Mucosa of gallbladder (tissue), 1 donor: ENCODE measurements at places on chromosomes 2 and 18.

DNA sequence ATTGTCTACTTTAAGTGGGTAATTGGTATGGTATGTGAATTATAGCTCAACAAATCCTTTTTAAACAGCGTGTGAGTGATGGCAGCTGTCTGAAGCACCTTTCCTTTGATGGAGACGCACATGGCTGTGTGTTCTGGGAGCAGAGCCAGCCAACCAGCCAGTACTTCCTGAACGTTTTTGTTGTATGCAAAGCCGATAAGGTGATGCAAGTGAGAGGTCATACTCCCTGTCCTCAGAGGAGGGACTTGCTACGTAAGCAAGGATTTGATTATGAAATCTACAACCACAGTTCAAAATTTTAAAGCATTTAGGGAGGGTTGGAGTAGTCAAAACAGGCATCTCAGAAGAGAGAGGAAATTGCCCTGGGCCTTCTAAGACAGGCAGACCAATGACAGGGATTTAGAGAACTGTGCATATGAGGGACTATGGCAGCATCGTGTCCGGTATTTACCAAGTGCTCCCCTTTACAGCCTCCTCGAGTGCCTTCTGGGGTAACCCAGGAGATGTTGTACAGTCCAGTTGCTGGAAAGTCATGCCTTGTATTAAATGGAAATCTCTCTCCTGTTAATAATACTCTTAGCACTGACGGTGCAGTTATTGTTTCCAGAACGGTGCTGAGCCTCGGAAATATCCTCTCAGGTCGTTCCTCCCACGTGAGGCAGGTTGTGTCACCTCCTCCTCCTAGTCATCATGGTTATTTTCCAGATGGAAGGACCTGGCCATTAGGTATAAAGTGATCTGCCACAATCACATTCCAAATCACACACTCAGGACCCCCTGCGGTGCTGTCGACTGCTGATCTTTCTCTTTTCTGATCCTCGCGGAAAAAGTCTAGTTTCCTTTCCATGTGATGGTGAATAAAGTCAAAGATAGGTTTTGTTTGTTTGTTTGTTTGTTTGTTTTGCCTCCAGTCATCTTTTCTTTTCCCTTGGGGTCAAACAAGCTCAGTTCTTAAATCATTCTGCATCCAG is 28.4 kb downstream of the ARHGEF4 start:
- DNase-seq = peak; percentile 32

DNA sequence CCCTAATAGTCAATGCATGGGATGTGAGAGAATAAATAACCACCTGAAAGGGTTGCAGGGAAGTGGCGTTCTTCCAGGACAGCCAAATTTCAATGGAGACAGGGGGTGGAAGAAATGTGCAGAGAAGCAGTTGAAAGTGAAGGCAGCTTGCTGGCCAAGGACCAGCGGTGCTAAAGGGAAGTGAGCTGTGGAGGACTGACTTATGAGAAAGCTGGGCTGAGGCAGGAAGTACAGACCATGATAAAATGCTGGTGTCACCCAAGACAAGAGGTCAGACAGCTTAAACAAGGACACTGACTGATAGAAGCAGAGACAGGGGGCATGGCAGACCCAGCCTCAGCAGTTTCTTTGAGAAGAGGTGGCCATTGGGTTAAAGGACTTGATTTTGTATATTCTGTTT is 106.7 kb downstream of the DTNB start:
- DNase-seq = no peak

DNA sequence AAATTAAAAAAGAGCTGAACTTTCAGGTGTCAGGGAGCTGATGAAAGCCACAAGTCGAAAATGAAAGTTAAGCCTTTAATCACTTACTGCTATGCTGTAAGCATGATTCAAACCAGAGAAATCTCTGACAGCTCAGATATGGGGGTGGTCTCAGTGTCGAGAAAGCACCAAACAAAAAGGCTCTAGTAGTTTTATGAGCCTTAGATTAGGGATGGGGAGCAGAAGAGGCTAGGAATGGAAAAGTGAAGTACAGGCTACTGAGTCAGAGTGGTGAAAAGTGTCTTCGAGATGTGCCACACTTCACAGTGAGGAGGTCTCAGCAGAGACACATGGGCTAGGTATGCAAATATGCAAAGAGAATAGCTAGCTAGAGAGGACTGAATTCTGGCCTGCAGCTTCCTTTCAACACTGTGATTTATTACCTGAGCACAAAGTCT is 482.2 kb downstream of the SPAG16 start:
- DNase-seq = no peak

- DNase-seq = no peak
Measured at GRCh38 chr2:23092831-23093230, 292.1 kb upstream of the KLHL29 start.

GRCh38 chr2:177051278-177051677 is 161.3 kb upstream of the HNRNPA3 start:
- DNase-seq = no peak

GRCh38 chr18:37676276-37676675 is 110.7 kb upstream of the CELF4 start:
- DNase-seq = no peak

GRCh38 chr2:20565623-20566236 is 85.2 kb downstream of the HS1BP3 start:
- DNase-seq = no peak

- DNase-seq = no peak
Measured at GRCh38 chr2:219728991-219729487, 101.6 kb downstream of the SLC4A3 start.

GRCh38 chr2:156999661-157000060 is 257.8 kb upstream of the GALNT5 start:
- DNase-seq = no peak

- DNase-seq = no peak
Measured at GRCh38 chr2:239927424-239927981, 97.6 kb downstream of the NDUFA10 start.

DNA sequence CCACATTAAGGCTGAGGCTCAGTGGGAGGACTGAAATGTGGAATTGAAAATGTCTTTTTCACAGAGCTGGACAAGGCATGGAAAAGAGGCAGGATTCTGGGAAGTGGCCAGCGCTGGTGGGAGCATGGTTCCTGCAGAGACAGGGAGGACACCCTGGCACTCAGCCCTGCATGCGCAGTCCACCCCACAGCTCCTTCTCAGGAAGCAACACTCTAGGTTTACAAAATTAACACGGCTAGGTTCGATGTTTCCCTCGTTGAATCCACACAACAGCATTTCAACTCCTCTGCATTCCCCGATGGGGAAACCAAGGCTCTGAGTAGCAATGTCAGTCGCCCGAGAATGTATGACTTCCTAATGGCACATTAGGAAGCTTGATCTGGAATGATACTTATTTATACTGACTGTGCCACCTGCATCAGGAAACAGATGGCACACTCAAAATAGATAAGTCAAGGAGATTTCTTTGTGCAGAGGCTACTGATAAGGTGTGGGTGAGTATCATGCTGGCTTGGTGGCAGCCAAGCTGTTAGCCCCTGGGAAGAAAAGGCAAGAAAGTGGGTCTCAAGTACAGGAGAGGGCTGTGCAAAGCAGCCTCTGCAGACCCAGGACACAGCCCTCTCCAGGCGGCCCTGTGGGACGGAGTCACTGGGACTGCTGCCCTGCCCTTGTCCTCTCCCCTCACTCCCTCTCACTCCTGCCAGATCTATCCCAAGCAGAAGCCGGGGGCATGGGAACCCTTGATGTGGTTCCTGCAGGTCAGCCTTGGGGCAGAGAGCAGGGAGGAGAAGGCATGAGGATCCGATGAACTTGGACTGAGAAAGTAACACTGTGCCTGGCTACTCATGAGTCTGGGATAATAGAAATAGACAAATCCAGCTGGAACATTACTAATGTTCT is 158.4 kb upstream of the FHL2 start:
- no peak for DNase-seq

GRCh38 chr2:203669820-203670219 is 36.6 kb upstream of the CD28 start:
- DNase-seq = no peak

DNA sequence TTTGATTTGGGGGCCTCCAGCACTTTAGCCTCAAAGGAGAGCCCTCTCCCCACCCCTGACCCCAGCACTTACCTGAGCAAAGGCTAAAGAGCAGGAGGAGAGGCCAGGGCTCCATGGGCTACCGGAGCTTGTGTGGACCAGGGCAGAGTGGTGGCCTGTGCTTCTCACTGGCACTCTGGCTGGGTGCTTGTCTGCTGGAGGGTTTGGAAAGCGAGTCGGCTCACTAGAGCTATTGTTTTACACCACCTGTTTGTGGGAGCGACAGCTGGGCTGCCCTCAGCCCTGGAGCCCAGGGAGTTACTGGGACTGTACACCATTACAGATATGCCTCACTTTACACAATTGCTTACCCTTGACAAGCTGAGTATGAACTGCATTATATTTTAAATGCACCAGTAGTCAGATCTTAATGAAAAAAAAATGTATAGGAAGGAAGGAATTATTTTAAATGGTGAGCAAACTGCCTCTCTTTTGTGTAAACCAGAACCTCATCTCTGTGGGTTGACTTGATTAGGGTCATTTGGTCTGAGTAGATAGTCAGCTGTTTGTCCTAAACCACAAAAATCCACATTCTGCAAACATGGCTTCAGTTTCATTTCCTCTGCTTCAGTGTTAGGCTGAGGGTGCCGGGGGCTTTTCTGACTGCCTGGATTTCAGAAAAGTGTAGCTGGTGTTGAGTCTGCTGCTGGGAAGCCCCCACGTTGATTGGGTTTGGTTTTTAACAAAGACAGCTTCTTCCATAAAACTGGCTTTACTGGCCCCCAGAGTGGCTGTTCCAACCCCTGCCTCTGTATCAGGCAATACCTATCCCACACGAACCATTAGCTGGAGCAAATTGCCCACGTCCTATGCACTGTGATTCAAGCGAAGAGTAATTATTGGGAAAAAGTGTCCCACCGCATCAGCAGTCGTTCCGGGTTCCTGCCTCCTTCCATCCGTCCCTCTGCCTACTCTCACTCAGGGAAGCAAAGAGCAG is at the start of gene CHRNA1:
CHRNA1 (minus strand) TSS at position 193 of the 976 bp plus-strand sequence; CDS start at position 115, 78 bp downstream.
- DNase-seq = no peak

DNA sequence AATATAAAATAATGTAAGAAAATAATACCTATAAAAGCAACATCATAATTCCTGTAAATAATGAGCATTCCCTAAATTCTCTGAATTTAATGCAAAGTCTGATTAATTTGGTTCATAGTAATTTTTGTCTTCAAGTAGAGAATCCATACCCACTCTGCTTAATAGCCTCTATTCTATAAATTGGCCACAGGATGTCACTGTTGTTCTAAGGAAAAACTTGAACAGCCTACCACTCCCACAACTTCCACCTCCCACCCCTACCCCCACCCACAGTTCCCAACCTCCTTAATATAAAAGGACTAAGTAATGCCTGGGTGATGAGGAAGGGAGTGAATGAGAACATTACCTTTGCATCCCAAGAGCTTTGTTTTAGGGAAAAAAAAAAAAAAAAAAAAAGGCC is 27.2 kb upstream of the BBS5 start:
- no peak for DNase-seq

- DNase-seq = no peak
Measured at GRCh38 chr2:128361376-128362131, 42.9 kb upstream of the HS6ST1 start.

- DNase-seq = no peak
Measured at GRCh38 chr2:76687923-76688322, 834.3 kb downstream of the LRRTM4 start.
